K562 (cell line): ENCODE measurements at places on chromosomes 4 and X.

GRCh38 chr4:119490335-119490734, 138.3 kb downstream of the PDE5A start:
- DNase-seq = no peak

DNA sequence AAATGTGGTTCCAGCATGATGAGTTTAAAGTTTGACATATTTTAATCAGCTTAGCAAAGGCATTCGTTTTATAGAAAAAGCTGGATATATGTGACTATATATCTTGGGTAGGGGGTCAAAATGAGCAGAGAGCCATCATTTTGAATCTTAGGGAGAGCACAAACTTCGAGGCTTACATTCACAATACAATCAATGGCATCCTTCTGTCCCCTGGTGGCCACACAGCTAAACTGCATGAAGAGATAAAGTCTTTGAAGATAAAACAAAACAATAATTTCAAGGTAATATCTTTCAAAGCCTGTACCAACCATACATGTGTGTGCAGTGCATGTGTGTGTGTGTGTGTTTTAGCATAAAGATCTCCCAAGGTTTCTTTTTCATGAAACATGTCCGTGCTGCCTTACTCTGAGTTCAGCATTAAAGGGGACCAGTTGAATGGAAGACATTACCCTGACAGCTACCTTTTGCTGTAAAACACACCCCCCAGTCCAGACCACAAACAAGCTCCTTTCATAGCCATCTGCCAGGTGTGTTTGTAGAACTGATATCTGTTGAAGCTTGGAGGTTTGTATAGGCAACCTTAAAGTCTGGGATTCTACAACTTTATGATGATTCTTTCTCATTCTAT, 22.0 kb downstream of the DYNLT3 start:
- DNase-seq = peak; percentile 25

- DNase-seq = no peak
Measured at GRCh38 chrX:10617999-10618351, 2.4 kb downstream of the MID1 start.

GRCh38 chr4:8336412-8337075, 67.0 kb downstream of the HTRA3 start:
- DNase-seq = peak; percentile 76

- DNase-seq = no peak
Measured at GRCh38 chr4:76293772-76294171, 12.8 kb upstream of the STBD1 start.

- DNase-seq = no peak
Measured at GRCh38 chr4:55791666-55792065, 27.9 kb upstream of the EXOC1L start.

GRCh38 chr4:112536123-112536522, 20.1 kb upstream of the NEUROG2 start:
- no peak for DNase-seq

- no peak for DNase-seq
Measured at GRCh38 chr4:25700661-25701060, 45.0 kb downstream of the SLC34A2 start.

GRCh38 chrX:21802839-21803238, 36.6 kb upstream of the MBTPS2 start:
- DNase-seq = no peak

DNA sequence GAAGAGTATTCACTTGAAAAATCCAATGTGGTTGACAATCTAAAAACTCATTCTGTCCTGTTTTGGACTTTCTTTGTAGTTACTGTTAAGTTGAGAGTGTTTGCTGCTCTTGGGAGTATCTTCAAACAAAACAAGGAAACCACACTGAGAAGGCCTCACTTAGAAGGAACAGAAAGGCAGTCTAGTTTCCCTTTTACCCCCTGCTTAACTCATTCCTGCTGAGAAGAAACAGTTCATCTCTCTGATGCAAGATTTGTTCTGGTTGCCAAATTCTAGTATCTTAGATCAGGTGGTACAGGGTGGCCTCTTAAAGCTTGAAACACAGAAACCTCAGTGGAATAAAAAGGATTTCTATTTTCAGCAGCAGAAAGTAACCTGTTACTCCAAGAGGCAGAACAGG, 41.4 kb downstream of the GUCY2F start:
- no peak for DNase-seq

DNA sequence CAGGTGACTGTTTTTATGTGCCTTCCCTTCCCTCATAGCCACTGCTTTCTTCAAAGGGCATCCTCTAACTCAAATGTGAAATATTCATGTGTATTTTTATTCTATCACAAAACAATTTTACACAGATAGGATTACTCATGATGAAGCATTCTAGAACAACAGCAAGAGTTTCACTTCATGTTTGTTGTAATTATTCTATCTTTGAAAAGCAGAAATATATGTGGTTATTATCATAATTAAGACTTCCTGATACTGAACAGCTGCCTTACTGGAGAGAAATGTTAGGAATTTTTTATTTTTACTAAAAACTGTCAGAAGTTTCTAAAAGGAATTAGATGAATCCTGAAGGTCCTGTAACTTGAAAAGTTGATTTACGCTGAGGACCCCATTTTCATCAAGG, 229.1 kb downstream of the PALLD start:
- no peak for DNase-seq

DNA sequence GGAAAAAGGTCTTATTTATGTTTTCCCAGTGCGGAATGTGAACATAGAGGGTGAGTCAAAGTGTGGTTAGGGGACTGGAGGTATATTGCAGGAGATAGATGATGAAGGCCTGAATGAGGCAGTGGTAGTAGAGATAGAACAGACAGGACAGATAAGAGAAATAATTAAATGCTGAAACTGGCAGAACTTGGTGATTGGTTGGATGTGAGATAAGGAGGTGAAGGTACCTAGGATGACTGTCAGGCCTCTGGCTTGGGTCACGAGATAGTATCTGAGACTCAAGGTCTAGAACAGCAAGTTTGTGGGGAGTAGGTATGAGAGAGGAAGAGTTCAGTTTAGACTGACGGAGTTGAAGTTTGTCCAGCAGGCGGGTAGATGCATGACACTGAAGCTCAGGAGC, 3.5 kb downstream of the MND1 start:
- peak; percentile 61 for DNase-seq

- no peak for DNase-seq
Measured at GRCh38 chrX:11273544-11273943, 19.7 kb upstream of the AMELX start.

DNA sequence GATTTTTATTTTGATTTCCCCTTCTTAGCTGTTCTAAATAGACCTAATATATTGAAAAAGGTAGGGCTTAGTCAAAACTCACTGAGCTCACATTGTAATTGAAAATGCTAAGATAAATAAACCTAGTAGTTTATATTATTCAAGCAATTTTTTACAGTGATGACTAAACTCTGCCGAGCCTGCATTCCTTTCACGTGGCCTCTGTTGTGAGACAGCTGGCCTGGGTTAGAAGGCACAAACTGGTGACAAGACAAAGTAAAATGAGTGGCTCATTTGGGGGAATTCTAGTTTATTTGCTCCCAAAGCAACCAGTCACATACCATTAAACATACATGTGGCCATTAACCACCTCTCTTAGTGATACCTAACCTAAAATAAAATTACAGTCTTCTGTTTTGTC, 169.4 kb upstream of the TEX13C start:
- peak; percentile 7 for DNase-seq

DNA sequence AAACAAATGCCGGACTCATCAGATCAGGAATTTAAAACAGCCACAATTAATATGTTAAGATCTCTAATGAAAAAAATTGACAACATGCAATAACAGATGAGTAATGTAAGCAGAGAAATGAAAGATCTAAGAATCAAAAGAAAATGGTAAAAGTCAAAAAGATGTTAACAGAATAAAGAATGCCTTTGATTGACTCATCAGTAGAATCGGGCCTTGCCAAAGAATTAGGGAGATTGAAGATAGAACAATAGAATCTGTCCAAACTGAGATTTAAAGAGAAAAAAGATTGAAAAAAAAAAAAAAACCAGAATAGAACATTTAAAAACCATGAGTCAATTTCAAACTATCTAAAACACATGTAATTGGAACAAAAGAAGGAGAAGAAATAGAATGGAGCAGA, 25.9 kb upstream of the GUCY1A1 start:
- DNase-seq = no peak

DNA sequence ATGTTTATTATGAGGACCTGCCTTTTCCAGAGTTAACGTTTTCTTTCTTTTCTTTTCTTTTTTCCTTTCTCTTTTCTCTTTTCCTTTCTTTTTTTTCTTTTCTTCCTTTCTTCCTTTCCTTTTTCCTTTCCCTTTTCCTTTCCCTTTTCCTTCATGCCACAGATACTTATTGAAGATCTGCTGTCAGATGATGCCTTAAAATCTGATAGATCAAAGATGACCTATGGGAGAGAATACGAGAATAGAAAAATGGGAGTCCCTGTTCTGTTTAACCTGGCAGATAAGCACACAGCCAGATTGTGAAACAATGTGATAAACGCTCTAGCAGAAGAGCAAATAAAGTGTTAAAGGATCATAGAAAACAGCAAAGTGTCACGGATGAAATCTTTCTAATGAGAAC, 38.9 kb downstream of the AFF1 start:
- no peak for DNase-seq

- DNase-seq = no peak
Measured at GRCh38 chr4:139557556-139558110, 1.6 kb upstream of the SETD7 start.

DNA sequence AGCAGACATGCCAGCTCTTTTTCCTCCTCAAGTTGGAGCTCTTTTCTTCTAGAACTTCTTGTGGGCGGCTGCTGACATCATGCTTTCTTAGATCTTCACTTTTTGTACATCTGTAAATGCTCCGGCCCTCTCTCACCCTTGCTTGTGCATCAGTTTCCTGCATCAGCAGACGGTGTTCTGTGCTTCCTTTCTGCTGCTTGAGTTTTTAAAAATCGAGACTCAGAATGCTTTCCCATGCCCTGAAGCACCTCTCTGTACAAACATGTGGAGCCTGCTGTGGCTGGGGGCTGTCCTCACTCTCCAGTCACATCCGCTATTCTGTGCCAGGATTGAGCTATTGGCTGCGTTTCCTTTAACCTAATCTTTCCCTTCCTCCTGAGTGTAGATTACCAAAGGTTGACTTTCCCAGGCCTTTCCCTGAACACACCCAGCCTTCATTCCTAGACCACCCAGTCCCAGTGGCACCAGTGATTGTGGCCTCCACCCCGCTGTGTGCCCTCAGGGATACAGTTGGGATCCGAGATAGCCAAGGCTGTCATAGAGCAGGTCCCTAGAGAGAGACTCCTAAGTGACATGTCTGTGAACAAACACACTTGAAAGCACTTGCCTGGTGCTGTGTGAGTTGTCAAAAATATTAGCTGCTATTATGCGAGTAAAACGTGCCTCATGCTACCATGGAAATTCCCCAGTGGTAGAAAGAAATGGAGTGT, 41.9 kb downstream of the TNIP2 start:
- DNase-seq = no peak

GRCh38 chr4:154490234-154490582, 1.4 kb downstream of the DCHS2 start:
- no peak for DNase-seq

DNA sequence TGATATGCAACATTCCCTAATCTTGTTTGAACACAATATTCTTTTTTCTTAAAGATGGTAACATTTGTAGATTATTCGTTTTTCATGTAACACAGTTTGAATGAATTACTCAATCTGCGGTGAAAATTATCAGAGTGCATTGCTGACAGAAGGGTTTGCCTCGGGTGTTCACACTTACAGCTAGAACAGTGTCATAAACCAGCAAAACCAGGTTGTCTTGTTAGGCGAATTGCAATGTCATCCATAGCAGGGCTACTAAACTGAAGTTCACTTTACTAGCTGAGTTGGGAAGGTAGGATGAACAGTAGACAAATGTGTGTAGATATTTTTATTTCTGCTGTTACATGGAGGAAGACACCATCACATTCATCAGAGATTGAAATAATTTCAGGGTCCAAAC, 98.9 kb downstream of the SLC39A8 start:
- DNase-seq = no peak

DNA sequence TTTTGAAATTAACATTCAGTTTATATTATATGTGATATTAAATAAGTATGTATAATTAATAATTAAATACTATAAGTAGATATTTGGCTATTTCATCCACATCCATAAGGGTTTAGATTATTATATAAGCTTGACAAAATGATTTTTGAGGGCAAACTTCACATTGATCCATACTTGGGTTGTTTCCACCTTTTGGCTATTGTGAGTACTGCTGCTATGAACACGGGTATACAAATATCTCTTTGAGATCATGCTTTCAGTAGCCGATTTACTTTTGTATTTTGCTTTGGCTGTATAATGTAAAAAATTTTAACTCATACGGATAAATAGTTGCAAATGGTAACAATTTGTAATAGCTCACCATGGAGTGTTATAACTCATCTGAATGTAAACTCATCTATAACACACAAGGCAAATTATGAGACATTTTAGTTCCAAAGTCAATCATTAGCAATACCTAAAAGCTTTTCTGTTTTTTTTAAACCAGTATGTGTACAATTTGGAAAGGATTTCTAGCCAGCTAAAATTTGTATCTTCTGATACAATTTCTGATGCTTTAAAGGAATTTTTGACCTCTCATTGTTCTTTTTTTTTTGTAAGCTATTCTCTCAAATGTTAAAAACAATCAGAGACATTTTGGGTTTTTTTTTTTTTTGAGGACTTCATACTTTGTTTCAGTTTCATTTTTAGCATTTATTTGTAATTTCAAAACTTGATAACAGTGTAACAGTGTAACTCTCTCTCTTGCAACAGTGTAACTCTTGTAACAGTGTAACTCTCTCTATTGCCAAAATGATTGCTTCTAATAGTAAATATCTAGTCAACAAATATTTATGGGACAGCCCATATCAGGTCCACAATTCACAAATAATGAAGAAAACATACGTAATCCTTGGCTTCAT, 51.8 kb upstream of the ARX start:
- no peak for DNase-seq

GRCh38 chr4:84286048-84286447, 213.0 kb downstream of the NKX6-1 start:
- DNase-seq = no peak

- no peak for DNase-seq
Measured at GRCh38 chrX:87663421-87663820, 145.8 kb downstream of the KLHL4 start.

- no peak for DNase-seq
Measured at GRCh38 chrX:50081282-50081889, 119.4 kb downstream of the AKAP4 start.

DNA sequence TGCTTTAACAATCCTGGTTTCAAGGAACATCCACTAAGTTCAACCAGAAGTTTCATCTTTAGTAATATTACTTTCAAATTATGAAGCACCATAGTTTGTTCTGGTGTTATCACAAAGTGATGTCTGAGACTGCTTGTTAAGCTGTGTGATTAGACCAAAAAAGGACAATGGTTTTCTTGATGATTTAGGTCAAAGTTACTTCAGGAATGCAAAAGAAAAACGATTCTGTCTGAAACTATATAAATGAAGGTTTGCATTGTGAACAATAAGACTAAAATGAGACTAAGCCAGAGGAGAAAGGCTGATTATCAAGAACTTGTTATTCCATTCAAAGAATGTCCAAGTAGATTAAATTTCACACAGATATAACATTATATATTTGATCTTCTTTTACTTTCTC, 122.4 kb upstream of the ETNPPL start:
- no peak for DNase-seq

DNA sequence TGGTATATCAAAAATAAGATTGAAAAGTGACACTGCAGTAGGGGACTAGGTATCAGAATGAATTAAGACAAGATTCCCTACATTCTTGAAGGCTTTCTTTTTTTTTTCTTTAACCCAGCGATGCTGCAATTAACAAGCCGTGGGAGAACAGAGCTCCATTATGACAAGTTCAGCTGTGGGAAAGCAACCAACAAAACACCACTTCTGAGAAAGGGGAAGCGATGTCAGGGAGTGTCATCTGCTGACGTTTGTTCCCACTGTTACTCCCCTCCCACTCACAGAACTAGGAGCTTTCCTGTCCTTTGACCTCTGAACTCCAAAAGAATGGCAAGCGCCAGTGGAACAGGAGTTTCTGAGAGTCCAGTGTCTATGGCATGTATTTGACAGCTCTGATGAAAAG, 90.2 kb upstream of the SLITRK2 start:
- DNase-seq = no peak
